T1000 (cell line): ENCODE measurements at places on chromosomes 3 and 15.

GRCh38 chr15:51874751-51875644 is 45.5 kb downstream of the TMOD3 start:
- peak; percentile 51 for DNase-seq

DNA sequence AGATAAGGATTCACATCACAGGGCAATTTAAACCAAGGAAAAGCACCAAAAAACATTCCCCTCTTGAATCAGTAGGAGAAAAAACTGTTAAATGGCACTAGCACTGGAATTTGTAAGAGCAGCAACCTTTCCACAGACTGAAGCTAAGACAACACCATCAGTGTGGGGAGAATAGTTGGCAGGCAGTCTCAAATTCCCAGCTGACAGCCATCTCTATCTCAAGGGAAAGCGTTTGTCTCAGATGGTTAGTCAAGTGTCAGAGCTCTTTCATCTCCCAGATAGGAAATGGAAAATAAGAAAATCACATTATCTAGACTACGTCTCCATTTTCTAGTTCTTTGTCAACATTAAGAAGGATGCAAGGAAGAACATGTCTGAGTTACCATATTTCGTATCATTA is 228.7 kb downstream of the WDR72 start:
- no peak for DNase-seq

DNA sequence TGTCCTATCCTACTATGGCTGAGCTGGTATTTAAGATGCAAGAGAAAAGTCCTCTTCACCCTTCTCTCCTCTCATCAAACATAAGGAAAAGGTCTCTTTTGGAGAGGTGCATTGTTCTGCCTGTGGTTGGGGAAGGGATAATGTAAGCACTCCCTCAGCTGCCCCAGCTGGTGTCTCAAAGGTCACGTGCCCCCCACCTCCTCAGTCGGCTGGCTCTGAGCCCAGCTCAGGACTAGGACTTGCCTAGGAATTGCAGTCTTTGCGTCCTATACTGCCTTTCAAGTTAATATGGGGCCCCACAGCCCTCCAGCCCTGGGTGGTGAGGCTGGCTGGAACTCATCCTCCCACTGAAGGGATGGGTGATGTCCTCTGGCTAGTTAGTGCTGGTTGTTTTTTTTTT is 29.7 kb downstream of the OR4F15 start:
- DNase-seq: no peak

- peak; percentile 64 for DNase-seq
Observed at GRCh38 chr3:106006001-106006400, 137.2 kb upstream of the CBLB start.

- DNase-seq: no peak
Observed at GRCh38 chr3:160771811-160772459, 15.9 kb downstream of the PPM1L start.

- no peak for DNase-seq
Observed at GRCh38 chr3:30642849-30643361, 36.5 kb downstream of the TGFBR2 start.

- DNase-seq: peak; percentile 72
Observed at GRCh38 chr15:67105065-67105951, 39.9 kb downstream of the SMAD3 start.

DNA sequence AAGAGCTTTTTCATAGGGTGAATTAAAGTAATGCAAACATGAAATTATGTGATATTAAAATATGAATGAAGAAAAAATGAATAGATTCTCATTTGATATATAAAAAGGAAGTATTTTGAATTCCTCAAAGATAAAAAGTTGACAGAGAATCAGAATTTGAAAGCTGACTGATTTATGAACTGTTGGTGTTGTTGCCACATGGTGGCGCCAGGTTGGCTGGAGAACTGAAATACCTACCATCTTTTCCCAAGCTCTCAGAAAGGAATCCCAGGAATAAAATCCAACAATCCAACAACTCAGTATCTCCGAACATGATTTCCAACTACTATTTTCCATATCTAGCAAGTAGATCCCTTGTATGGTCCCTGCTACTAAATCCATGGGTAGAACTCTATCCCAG is 3.1 kb downstream of the MYRIP start:
- DNase-seq: no peak

DNA sequence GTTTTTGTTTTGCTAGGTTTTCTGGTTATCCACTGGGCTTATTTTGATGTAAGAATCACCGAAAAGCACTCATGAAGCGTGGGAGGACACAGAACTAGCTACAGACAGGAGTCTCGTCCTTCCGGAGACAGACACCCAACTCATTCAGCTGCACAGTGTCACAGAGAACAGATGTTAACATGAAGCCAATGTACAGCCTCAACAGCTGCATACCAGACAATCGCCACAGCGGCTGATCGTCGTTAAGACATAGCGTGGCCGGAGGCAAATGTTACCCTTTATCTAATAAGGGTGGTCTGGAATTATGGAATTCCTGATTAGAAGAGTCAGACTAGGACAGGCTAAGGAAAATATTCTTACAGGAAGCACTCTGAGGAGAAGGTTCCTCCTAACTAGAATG is 1.1 kb upstream of the PYGO1 start:
- no peak for DNase-seq

- no peak for DNase-seq
Observed at GRCh38 chr3:107416886-107417285, 39.6 kb downstream of the CCDC54 start.

- peak; percentile 11 for DNase-seq
Observed at GRCh38 chr3:72343078-72343477, 505.2 kb downstream of the SHQ1 start.

GRCh38 chr3:33058765-33059164 is 38.2 kb downstream of the GLB1 start:
- no peak for DNase-seq

DNA sequence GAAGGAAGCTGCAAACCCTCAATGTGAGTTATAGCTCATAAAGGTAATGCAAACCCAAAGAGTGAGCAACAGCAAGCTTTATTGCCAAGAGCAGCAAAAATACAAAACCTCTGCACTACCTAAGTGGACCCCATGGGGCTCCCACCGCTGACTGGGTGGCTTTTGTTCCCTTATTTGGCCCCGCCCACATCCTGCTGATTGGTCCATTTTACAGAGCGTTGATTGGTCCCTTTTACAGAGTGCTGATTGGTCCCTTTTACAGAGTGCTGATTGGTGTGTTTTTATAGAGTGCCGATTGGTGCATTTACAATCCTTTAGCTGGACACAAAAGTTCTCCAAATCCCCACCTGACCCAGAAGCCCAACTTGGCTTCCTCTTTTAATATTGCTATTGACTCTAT is 154.5 kb upstream of the NSMCE3 start:
- DNase-seq: no peak

DNA sequence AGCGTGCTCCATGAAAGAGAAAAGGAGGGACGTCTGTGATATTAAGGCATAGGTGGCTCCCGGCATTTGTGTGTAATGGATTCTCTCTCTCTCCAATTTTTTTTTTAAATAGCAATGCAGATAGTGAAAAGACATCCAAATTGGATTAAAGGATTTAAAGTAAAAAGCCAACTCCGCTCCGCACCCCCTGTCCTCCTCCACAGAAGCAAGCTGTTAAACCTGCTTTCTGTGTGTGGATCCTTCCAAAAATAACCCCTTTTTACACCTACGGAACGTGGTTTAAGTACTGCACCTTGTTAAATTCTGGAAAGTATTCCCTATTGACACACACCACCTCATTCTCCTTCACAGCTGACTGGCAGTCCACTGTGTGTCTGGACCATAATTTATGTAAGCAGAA is 61.6 kb downstream of the ST8SIA2 start:
- no peak for DNase-seq

GRCh38 chr3:41441139-41441538 is 241.8 kb downstream of the CTNNB1 start:
- DNase-seq: no peak

GRCh38 chr15:94000606-94001005 is 230.8 kb upstream of the MCTP2 start:
- no peak for DNase-seq

DNA sequence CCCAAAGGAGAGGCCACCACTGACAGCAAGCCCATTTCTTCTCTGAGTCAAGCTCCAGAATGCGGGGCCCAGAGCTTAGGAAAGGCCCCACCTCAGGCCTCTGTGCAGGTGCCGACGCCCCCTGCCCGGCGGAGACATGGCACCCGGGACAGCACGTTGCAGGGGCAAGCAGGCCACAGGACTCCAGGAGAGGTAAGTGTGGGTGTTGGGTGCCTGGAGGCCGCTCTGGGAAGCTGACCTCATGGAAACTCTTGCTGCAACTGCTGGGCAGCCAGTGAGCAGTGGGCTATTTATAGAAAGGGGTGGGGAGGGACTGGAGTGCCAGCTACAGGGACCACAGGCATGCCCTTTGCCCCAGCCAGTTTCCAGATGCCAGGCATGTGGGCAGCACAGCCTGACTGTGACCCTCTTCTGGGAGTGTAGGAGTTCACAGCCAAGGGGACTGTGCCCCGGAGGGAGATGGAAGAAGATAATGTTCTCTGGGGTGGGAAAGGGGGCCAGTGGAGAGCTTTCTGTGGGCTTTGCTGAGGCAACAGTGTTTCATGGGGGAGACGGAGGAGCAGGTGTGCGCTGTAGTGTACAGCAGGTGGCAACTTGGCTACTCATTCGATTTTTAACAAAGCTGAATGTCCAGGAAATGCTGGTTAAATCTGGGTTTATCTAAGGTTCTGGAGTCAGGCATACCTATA is 23.7 kb downstream of the ALPK3 start:
- no peak for DNase-seq

DNA sequence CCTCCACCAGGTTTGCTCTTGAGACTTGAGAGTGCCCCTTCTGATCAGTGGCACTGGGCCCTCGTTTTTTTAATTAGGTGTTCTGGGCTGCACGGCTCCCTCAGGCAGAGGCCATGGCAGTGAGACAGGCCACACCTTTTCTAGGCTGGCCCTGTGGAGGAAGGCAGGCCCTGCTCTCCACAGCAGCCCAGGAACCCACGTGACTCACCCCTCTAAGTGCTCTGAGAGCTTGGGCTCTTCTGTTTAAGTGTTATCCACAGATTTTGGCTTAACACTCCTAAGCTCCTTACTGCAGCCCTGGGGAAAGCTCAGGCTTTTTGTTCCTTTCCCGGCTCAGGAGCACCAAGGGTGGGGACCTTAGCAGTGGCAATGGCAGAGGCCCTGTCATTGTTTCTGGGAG is 463.2 kb upstream of the GBE1 start:
- no peak for DNase-seq

- no peak for DNase-seq
Observed at GRCh38 chr3:128727059-128727458, 1.1 kb downstream of the RAB7A start.

DNA sequence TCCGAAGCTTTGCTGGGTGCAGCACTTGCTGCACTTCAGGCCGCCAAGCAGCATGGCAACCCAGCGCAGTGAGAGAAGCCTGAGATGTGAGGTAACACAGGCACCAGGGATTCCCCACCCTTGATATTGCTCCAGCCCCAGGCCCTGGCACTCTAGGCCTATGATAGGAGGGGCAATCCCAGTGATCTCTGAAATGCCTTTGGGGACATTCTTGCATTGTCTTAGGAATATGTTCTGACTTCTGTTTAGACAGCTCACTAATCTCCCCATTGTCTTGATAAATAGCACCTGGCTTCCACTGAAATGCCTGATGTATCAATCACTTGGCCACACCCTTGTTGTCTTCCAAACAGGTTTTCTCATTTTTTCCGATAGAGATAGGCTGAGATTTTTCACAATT is 102.8 kb downstream of the SOX14 start:
- no peak for DNase-seq

DNA sequence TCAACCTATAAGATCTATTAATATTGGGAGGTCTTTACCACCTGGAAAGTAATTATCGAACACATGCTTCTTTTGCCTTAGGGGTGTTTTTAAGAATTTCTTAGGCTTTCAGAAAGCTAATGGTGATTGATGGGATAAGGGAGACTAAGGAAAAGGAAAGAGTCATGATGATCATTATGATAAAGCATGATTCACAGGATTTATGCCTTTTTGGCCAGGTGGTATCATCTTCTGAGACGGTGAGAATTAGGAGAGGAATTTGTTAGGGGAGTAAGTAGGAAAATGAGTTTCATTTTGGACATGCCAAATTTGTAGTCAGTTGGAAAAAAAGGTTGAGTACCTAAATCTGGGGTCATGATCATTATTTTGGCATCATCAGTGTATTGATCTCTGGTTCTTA is 8.9 kb downstream of the ARMC8 start:
- DNase-seq: no peak

- DNase-seq: peak; percentile 60
Observed at GRCh38 chr15:92082006-92082843, 228.7 kb downstream of the SLCO3A1 start.
